ENCODE measurements at places on chromosomes 7 and 10.

DNA sequence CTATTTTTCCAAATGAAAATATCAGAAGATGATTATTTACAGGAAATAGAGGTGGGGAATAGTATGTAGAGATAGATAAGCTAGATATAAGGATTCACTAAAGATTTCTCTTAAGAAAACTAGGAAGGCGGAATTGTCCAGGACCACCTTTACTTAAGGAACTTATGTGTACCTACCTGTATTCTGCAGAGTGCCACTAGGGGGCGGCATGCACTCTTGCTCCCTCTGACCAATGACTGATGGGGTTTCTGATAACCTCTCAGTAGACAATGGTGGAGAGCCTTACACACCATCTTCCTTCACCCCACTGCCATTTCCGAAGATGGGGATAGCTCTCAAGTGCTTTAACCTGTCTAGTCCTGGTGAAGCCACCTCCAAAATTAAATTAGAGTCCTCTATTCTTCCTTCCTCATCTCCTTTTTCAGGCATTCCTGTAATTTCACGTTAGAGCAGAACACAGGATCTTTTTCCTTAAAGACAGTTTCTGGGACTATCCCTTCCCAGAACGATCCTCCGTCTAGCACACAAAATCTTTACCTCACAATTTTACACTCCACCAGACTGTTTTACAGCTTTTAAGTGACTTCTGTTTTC, 453.1 kb downstream of the SORCS1 start:
- peak; percentile 1 for DNase-seq

GRCh38 chr10:35422228-35422627, 85.9 kb downstream of the CCNY start:
- no peak for DNase-seq

GRCh38 chr10:117264782-117265181, 23.9 kb downstream of the SLC18A2 start:
- DNase-seq, result no peak

- no peak for DNase-seq
These were observed 166.3 kb upstream of the RNF32 start for GRCh38 chr7:156474241-156474743.

DNA sequence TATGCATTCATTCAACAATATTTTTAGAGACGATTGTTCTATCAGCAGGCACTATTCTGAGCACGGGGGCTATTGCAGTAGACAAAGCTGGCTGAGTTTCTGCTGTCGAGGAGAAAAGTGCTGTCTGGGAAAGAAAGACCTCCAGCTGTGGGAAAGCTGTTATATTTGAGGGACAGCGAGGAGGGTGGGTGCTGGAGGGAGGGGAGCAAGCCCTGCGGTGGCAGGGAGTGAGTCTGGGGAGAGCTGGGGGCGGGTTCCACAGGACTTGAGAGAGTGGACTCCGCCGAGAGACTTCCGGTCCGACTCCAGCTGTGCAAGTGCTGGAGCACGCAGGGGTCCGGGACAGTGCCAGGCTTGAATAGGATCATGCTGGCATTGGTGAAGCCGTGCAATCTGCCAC, 602.1 kb upstream of the FOXK1 start:
- no peak for DNase-seq

GRCh38 chr7:133761443-133761842, 365.7 kb upstream of the LRGUK start:
- no peak for DNase-seq

DNA sequence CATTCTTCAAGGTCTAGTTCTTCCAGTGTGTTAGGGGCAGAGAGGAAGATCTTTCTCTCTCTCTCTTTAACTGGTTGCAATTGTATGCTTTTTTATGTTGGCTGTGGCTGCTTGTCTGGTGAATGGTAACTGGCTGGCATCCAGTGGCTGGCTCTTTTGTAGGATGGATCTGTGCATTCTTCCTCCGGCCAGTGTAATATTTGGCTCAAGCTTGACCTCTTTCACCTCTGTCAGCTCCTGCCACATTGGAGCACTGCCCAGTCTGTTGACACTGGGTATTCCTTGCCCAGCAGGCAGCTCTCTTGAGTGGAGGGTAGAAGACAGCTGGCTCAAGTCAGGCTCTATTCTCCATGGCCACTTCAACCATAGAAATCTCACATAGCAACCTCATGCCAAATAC, 528.3 kb downstream of the PHTF2 start:
- no peak for DNase-seq

- no peak for DNase-seq
These were observed 65.3 kb downstream of the PDIA4 start for GRCh38 chr7:148962823-148963582.

- no peak for DNase-seq
These were observed 46.4 kb downstream of the MYPN start for GRCh38 chr10:68155615-68156210.

- no peak for DNase-seq
These were observed 28.5 kb upstream of the NUB1 start for GRCh38 chr7:151312831-151313809.

- DNase-seq, result no peak
These were observed 24.7 kb downstream of the PNLIPRP3 start for GRCh38 chr10:116452338-116452720.

- no peak for DNase-seq
These were observed 16.7 kb upstream of the CADPS2 start for GRCh38 chr7:122902751-122903495.

DNA sequence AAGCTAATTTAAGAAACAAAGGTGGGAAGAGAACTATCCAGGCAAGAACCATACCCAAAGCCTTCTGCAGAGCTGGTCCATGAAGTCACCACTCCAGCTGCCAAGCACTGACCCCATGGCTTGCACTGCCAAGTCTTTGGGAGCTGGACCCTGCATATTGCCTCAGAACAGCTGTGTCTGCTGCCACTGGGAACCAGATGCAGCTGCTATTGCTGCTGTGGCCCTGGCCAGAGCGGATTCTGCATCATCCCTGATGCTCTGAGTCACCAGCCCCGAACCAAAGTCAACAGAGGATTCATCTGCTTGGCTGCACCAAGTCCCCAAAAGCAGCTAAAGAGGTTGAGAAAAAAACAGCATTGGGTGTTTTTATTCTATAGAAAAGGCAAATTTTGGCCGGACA, 39.2 kb upstream of the GSAP start:
- DNase-seq, result no peak

DNA sequence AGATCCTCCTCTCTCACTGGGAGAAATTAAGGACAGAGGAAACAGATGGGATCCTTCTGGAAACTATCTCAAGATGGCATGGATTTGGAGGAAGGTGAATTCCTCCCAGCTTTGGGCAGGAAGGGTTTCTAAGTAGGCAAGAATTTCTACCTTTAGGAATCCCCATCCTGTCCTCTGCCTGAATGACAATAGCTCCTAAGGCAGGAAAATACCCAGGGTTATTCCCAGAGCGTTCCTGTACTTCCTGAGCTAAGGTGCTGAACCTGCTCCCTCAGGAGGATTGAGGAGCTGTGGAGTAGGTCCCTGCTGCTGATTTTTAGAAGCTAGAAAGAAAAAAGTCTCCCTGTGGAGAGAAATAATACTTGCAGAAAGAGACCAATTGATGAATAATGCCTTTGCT, 568 bp downstream of the MGAM2 start:
- no peak for DNase-seq

DNA sequence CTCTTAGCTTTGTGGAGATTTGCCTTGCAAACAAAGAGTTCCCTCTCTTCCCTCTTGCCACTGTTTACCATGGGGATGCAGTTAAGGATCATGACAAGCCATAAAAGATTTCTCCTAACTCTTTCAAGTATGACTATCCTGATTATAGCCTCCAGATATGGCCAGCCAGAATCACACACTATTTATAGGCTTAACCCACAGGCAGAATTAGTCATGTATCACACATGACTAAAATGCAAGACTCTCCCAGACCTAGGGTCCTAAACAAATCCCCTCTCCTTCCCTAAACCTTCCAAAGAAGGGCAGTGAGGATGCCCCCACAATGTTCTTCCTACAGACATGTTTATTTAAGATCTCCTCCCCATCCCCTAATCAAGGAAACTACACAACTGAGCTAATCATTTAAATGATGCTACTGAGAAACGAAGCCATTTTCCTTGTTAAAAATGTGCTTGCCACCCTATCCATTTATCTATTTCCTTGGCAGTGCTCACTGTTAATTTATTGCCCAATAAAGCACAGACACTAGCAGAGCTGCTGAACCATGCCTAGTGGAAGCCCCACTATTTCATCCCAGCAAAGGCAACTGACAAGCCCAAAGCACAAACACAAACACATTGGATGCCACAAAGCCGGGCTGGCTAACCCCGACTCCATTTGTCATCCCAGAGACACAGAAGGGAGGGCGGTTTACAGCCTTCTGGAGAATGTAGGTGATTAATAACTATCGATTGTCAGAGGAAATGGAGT, 363.4 kb downstream of the KCNMA1 start:
- DNase-seq, result no peak

DNA sequence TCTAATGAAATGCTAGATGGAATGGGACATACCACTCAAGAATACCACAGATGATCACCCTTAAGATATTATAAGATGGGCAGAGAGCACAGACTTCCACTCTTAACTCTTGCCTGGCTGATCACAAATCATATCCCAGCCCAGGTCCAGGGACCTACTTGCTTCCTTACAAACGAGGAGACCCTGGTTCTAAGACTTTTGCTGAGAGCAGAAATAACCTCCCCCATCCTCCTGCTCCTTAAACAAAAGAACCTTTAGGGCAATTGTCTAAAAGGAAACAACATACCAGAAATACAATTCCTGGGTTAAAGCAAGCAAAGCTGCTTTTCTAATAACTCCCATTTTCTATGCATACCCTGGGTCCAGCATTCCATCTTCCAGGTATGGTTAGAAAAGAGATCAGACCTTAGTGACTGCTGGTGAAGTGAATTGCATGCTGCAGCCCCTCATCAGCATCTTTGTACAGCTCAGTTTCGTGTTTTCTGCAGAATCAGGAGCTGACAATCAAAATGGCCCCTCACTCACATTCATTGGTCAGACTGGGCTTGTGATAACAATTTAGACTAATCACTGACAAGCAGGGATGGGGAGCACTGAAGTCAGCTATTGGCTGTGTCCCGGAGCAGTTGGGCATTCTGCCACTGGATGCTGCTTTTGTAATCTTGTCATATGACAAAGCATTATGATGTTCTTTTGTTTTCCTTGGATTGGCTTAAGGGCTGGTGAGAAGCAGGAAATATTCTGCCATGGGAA, 14.6 kb downstream of the IFIT3 start:
- DNase-seq, result no peak

GRCh38 chr7:53541475-53541874, 506.0 kb downstream of the POM121L12 start:
- DNase-seq, result no peak

DNA sequence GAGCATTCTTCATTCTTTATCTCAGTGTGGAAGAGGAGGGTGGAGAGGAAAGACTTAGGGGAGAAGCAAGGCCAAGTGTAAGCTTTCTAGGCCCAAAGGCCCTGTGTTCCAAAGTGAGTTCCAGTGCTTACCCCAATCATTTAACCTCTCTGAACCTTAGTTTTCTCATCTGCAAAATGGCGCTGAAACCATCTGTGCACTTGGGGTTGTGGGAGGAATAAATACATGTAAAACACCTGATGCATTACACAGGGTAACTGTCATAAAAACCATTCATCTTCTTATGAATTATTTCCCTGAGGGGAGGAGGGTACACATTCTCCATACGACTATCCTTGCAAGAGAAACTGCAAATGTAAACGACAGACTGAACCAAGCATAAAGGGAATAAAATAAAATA, 19.0 kb downstream of the PIK3AP1 start:
- DNase-seq, result no peak

DNA sequence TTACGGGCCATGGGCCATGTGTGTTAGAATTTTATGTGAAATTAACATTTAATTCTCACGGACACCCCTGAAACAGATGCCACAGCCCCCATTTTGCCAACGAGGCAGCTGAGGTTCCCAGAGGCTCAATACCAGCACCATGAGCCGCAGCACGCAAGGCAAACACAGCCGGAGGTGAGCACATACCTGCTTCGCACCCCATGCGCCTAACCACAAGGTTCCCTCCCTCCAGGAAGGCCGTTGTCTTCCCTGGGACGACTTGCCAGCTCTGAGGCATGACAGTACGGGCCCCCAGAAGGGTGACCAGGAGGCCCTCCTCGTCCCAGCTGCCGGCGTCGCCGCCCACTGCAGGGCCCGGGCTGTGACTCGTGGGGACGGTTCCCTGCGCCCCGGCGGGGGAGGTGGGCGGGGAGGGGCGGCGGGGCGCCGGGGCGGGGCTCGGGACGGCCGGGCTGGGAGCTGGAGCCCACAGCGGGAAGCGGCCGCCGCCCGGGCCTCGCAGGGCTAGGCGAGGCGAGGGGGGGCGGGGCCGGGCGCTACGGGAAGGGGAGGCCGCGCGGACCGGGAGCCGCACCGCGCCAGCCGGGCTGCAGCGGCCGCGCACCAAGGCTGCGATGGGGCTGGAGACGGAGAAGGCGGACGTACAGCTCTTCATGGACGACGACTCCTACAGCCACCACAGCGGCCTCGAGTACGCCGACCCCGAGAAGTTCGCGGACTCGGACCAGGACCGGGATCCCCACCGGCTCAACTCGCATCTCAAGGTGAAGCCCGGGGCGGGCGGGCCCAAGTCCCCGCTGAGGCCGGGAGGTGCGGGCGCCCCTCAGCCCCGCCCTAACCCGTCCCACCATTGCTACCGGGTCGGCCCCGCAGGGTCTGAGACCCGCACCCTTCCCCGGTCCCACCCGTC, at the start of gene CAV2:
Gene CAV2, plus strand, starts transcription at position 571 of the 910 bp plus-strand sequence. Its CDS starts 44 bp downstream, at position 615.
- DNase-seq, result no peak

- DNase-seq, result no peak
These were observed 1.1 kb downstream of the ZDHHC4 start for GRCh38 chr7:6578114-6579084.

DNA sequence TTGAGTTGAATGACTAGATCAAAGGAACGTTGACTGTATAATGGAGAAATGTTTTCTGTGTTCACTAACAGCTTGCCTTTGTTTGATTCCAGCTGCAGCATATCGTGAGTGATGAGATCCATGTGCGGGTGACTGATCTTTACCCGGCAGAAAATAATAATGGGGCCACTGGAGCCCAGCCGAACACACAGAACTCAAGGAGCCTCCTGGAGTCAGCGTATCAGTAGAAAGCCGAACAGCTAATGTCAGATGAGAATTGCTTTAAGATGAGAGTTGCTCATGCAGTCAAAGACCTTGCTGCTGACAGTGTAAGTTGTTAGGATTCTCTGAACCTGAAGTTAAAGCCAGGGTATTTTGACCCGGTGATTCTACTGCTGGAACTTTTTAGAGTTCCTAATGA, 34.3 kb upstream of the MTPAP start:
- DNase-seq, result no peak

DNA sequence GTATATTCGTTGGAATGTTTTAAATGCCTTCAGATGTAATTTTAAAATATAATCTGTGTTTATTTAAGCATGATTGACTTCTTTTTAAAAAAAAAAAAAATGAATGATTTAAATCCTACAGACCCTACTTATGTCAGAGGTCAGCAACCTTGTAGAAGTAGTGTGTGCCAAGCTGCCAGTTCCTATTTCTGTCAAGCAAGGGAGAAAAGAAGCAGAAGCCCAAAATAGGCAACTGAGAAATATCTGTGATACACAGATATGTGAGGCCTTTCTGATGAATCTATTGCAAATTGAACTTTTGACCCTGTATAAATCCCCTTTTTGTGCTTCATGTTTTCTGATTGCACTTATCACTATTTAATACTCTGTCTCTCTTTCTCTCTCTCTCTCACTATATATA, 199.5 kb downstream of the LRRN3 start:
- no peak for DNase-seq
